ENCODE measurements at places on chromosomes 3 and 15. TPM values are rescaled to one million over a fixed set of nuclear protein-coding genes. Genes with fewer than 3 reads are reported as not detected.

SLC38A3 gene
- total RNA-seq, result 10.4 TPM

DNA sequence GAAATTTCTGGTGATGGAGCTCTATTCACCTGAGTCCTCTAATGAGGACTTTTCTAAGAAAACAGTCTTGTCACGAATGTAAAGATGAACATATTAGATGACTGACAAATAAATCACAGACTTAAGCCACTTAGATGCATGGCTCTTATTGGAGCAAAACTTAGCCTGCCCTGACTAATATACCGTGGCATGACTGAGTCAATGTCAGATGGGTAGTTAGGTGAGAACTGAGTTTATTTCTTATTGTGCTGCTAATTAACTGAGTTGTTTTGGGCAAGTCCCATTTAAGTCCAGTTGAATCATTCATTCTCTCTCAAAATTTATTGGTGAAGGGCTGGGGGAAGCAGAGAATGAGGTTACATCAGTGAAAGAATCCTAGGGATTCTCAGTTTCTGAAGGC is 459.8 kb downstream of the MCTP2 start:
- no peak for DNase-seq

LRTM1 gene
- total RNA-seq, result not detected

GRCh38 chr3:172341482-172342059 is 106.7 kb downstream of the GHSR start:
- DNase-seq, result no peak

WDR49 gene
- total RNA-seq, result 3.7 TPM

PRR20G gene
- total RNA-seq, result not detected

DNA sequence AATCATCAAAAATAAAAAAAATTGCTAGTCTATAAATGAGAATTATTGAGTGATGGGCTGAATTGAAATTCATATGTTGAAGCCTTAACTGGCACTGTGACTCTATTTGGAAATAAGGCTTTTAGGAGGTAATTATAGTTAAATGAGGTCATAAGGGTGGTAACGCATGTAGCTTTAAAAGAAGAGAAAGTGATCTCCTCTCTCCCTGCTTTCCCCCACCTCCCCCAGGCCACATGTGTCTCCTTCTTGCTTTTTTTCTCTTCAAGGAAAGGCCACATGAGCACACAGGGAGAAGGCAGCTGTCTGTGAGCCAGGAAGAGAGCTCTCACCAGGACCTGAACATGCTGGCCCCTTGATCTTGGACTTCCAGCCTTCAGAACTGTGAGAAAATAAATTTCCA is 48.2 kb upstream of the ARPP19 start:
- no peak for DNase-seq

THAP10 gene
- total RNA-seq, result 5.6 TPM

DNA sequence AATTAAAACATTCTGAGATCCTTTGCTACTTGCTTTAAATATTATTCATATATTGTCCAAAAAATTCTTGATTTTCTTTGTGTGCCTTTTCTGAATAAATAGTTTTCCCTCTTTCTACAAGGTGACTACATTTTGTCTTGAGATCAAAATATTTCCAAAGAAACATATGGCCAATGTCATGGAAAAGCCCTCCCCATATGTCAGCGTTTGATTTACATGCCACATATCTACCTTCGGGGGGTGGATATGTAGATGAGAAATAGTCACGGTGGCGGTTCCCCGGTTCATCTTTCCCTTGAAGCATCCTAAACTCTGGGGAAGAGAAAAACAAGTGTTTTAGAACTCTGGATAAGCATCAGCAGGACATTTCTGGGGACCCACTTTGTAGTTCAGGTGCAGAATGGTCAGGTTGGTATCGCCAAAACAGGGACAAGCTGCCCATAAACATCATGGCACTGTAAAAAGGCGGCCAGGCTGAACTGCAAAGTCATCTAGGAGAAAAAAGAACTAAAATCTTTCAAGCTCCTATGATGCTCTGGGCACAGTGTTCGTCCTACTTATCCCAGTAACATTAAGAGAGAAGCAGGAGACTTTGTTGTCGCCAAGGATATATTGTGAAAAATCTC is 91.5 kb downstream of the MEX3B start:
- no peak for DNase-seq

DNA sequence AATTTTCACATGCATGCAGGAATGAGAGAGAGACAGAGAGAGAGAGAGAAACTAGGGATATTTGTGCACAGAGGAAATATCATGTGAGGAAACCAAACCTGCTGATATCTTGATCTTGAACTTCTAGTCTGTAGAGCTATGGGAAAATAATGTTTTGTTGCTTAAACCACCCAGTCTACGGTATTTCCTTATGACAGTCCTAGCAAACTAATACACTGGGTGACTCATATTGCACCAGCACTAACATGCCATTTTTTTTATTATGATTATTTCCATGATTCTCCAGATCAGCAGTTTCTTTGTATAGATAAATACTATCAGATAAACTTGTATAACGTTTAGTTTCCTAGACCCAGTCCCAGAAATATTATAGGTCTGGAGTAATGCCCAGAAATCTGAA is 1259.0 kb downstream of the ZPLD1 start:
- DNase-seq, result no peak

CCK gene
- total RNA-seq, result not detected

GRCh38 chr15:35298509-35298908 is 213.4 kb upstream of the NANOGP8 start:
- DNase-seq, result no peak

DNA sequence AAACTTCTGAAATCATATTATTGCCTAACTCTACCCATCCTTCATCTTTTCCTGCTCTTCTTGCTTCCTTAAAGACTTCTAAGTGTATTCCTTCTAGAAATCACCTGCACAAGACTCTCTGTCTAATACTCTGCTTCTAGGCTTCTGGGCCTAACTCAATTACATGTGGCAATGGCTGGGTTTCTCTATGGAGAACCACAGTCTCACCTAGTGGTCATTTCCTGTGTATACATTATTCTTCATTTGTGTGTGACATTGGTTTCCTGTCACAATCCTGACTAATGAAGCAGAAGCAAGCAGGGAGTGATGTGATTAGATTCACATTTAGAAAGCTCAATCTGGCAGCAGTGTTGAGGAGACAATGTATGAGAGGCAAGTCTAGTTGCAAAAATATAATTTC is 16.9 kb upstream of the CLDN1 start:
- no peak for DNase-seq

GRCh38 chr3:78978037-78978436 is 789.8 kb downstream of the ROBO1 start:
- no peak for DNase-seq

DNA sequence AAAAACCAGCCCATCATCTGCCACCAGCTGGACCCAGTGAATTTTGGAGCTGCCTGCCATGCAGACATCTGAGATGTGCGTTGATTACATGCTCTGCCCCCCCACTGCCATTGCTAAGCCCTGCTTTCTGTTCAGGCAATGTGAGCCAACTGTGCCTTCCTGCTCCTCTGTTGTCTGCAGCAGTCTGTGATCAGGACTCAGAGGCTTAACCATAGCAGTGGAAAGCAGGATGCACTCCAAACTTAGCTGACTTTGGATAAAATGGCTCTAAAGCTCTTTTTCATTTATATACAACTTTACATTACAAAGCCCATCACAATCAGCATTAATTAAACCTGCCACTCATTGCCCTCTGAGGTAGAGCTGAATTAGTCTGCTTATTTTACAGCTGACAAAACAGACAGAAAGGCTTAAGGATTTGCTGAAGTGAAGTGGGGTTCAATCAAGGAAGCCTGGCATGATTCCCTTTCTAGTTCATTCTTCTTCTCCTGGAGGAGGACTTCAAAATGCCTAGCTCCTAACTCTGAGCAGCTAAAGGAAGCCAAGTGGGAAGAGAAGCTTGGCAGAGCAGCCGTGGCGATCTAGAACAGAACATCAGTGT is 15.7 kb upstream of the RPS27L start:
- no peak for DNase-seq

KBTBD13 gene
- total RNA-seq, result 5.2 TPM

GHSR gene
- not detected for total RNA-seq

TMEM207 gene
- not detected for total RNA-seq

DNA sequence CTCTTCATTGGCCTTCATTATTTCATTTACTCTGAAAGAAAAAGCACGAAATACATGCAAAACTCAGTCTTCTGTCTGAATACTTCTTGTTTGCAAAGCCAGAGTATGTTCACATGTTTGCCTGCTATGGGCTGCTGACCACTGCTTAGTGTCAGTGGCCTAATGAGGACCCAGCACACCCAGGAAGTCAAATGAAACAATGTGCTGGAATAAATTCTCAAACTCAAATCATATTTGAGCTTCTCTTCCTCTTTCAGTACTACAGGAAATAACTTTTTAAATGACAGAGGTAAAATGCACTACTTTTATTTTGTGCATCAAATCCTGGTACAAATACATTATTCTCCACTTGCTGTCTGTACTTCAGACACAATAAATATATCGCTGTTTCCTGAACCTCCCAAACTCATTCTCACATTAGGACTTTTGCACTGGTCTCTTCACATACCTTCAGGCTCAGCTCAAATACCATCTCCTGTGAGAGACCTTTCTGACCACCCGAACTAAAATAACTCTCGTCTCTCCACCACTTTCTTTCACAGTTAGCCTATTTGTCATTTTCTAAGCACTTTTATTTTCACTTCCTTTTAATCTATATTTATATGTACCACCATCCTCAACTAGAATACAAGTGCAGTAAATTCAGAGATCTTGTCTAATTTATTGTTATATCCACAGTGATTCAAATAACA is 176.8 kb downstream of the TUSC7 start:
- no peak for DNase-seq

DNA sequence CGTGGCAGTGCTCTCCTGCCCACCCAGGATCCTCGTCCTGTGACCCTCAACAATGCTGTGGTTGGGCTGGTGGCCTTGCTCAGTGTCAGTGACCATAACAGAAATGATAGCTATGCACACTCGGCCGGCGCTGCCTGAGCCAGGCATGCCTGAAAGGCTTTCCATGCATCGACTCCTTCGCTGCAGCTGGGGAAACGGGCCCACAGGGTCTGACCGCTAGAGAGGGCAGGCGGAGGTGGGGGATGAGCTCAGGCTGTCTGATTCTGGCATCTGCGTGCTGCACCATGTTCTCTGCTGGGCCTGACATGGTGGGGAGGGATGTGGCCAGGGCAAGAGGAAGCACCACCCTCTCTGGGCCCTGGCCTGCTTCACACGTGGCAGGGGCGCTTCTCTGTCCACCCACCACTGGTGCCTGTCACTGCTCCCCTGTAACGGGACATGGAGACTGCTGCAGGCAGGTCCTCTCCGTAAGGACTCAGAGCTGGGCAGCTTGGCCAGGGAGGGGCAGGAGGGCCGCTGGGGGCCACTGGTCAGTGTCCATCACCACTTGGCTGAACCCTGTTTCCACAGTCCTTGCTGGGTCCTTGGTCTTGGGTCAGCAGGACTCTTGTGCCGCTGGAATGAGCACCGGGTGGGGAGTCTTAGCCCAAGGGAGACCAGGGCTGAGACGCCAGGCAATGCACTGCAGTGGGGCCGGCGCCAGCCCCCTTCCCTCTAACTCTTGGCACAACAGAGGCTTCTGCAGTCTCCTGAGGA is 64.1 kb upstream of the RPL32 start:
- DNase-seq, result no peak

DNA sequence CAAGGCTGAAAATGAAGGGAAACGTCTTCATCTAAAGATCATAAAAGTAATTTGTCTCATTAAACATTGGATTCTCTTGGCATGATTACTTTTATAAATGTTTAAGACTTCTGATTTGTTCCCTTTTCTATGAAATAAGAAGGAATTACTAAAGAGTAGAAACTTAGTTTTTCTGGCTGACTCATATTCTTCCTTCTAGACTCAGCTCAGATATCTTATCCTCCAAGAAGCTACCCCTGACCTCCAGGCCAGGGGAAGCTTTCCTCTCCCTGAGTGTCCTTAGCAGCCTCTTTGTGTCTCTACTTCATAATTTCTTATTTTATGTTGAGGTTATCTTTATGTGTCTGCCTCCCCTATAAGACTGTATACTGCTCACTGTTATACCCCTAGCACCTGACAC is 291.9 kb upstream of the STT3B start:
- DNase-seq, result no peak

SETMAR gene
- total RNA-seq, result 16.6 TPM

All from left ventricle myocardium inferior (tissue), 1 donor.